Esophagus squamous epithelium (tissue), 5 donors: ENCODE measurements at places on chromosomes 6 and 20.

- DNase-seq, result no peak
- no peaks in the 10 kb centered on the region for H3K4me1 ChIP-seq
- no peak overlapping the region for H3K4me3 ChIP-seq
Measured at GRCh38 chr6:73832313-73832712, 136.3 kb downstream of the CD109 start.

DNA sequence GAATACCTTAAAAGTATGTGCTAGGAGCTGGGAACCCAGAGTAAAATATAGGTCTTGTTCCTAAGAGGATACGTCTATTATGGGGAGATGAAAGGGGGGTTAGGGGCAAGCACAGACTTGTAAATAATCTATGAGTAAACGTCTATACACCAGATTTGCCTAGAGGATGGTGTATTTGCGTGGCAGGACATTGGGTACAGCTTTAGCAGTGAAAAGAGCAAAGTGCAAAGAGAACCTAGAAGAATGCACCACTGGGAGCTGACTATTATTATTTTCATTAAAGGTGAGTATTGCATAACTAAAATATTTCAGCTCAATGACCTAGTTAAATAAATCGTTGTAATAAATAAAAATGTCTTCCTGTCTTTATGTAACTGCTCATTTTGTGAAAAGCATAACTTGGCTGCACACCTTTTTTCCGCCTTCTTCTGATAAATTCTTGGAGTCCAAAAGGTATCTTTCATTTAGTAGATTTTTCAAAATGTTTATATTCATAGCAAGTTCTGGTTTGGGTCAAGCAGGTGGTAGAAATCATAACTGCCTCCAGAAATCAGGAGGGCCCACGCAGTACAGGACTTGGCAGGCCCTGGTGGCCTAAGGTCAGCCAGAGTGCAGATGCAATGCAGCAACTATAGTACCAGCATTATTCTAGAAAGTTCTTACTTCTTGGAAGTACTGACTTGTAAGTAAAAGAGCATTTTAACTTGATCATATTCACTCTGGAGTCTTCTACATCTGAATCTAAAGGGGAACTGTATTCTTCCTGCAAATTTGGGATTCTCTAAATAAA, 357.2 kb downstream of the PLCB1 start:
- DNase-seq, result no peak
- H3K4me1 ChIP-seq, result no peaks in the 10 kb centered on the region
- H3K4me3 ChIP-seq, result no peak overlapping the region
- no peaks in the 10 kb centered on the region for H3K27me3 ChIP-seq
- H3K36me3 ChIP-seq, result no peaks in the 10 kb centered on the region

DNA sequence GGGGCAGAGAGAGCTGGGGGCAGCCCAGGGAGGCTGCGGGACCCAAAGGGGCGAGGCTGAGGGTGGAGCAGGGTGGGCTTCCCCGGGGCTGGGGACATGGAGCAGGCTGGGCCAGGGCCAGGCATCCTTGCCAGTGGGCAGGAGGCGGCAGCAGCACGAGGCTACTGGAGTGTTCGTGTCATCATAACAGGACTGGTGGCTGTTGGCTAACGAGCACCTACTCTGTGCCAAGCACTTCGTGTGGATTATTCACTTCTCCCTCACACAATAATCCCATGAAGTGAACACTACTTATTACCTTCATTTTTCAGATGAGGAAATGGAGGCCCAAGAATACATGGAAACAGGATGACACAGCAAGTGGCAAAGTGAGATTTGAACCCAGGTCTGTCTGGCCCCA, 41.7 kb downstream of the GRM4 start:
- no peak overlapping the region for H3K27ac ChIP-seq
- no peak for DNase-seq
- no peaks in the 10 kb centered on the region for H3K27me3 ChIP-seq

DNA sequence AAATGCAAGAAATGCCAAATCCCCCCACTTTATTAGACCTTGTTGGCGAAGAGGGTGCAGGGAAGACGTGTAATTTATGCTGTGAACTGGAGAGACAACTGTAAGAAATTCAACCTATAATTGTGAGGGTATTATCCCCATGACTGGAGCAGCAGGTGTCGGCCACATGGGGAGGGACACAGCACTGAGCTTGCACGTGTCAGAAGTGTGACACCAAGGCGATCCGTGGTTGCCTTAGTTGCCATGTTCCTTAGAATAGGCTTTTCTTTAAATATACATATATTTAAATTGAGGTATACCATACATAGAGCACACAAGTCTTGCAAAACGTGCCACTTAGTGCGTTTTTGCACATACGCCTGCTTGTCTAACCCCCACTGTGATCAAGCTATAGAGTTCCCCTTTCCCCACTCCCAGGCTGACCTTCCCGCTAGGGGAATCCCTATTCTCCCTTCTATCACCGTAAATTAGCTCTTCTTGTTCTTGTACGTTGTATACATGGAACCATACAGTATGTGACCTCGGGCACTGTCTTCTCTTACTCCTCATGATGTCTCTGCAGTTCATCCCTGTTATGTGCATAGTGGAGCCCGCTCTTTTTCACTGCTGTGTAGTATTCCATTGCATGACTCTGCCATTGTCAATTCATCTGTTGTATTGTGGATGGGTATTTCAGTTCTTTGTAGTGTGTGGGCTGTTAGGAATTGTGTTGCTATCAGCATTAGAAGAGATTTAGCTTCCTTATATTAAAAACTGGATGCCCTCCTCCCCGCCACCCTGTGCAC, 81.6 kb upstream of the PMEPA1 start:
- H3K27me3 ChIP-seq, result no peaks in the 10 kb centered on the region
- H3K36me3 ChIP-seq, result no peaks in the 10 kb centered on the region
- no peaks in the 10 kb centered on the region for H3K4me1 ChIP-seq
- no peak overlapping the region for H3K27ac ChIP-seq
- no peak overlapping the region for H3K4me3 ChIP-seq
- DNase-seq, result no peak

DNA sequence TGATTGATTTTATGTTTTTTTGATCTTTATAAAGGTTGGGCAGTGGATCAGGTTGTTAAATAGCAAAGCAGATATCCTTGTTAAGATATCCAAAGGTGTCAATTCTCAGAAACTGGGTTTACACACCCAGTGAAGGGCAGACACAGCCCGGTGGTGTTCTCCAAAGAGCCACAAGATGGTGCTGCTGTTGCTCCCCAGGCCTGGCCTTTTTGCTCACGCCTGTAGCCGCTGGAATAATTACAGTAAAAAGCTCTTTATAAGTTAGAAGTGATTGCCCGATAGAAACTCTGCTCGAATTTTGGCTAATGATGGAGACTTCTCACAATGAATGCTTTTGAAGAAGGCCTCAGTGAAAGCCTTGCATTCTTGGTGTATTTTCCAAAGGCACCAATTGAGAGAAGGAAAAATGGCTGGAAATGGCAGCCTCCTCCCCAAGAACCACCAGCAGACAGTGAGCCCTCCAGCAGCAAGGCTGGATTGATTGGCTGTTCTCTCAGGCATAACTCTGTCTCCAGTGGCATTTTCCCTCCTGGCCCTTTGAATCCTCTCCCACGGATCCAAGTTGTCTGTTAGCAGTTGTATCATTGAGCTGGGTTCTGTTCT, 120.5 kb upstream of the CHD6 start:
- no peak overlapping the region for H3K27ac ChIP-seq
- no peak for DNase-seq
- no peaks in the 10 kb centered on the region for H3K36me3 ChIP-seq
- no peaks in the 10 kb centered on the region for H3K4me1 ChIP-seq
- H3K27me3 ChIP-seq, result no peaks in the 10 kb centered on the region
